ENCODE measurements at places on chromosomes 1 and 21. TPM values are rescaled to one million over a fixed set of nuclear protein-coding genes. Genes with fewer than 3 reads are reported as not detected.

SPEN gene
- total RNA-seq = 36.4 TPM

ZNF593OS gene
- not detected for total RNA-seq

LYPD8 gene
- total RNA-seq = 0.54 TPM

MATN1 gene
- 2.7 TPM for total RNA-seq

RXFP4 gene
- not detected for total RNA-seq

ALX3 gene
- total RNA-seq = not detected

XPR1 gene
- 9.2 TPM for total RNA-seq

PRRC2C gene
- total RNA-seq = 45.2 TPM

CLEC20A gene
- total RNA-seq = 0.54 TPM
